Caudate nucleus (tissue), 63 donors: ENCODE measurements at places on chromosomes 4 and X.

DNA sequence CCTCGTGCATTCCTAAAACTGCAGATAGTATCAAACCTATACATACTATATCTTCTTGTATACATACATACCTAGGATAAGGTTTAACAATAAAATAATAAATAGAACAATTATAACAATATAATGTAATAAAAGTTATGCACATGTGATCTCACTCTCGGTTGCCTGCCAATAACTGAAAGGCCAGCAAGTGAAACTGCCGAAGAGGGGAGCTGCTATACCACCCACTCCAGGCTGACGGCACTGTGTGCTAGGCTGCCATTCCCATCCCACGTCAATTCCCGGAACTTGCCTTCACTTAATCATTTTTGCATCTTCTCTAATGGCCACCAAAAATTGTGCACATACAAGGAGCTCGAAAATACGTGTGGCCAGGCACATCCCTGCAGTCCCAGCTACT is 451.1 kb upstream of the FAT1 start:
- no peak for DNase-seq

- no peak for DNase-seq
Observed at GRCh38 chr4:160136021-160136420, 1033.1 kb downstream of the RAPGEF2 start.

DNA sequence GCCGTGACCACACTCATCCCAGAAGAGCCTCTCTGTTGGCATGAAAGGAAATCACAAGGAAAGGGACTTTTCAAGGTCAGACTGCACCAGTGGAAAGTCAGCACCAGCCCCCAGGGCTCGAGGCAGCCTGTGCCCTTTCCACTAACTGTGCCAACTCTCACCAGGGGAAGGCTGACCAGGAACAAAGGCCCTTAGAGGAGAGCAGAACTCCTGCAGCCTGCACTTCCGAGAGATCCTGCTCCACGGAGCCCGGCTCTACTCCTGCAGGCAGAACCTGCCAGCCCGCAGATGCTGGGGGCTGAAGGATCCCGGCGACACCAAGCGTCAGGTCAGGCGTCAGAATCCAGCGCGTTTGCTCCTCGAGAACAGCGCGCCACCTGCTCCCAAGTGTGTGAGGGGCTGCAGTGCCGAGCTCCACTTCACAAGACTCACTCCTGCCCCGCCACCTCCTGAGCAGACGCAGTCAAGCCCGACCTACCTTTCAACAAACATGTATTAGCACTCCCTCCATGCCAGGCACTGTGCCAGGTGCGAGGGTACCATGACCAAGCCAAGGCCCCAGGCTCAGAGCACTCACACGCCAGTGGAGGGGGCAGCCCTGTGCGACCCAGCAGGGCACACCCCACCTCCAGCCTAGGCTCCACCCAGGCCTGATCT is 13.6 kb upstream of the HELT start:
- no peak for DNase-seq

- no peak for DNase-seq
Observed at GRCh38 chr4:88757067-88757466, 59.4 kb upstream of the NAP1L5 start.
